ENCODE measurements at places on chromosomes 5 and 9.

- no peak for DNase-seq
Measured at GRCh38 chr9:105204416-105204815, 40.0 kb upstream of the SLC44A1 start.

- no peak for DNase-seq
Measured at GRCh38 chr9:115146581-115147021, 28.6 kb upstream of the TNC start.

DNA sequence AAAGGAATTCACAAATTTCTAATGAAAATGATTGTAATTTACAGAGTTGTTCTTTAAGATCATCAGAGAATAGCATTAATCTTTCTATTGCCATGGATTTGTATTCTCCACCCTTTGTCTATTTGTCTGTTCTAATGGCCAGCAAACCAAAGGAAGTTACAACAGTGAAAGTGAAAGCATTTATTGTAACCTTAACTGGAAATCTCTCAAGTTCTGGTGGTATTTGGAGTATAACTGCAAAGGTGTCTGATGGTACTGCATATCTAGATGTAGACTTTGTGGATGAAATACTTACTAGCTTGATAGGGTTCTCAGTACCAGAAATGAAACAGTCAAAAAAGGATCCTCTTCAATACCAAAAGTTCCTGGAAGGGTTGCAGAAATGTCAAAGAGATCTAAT is 21.7 kb downstream of the RMI1 start:
- DNase-seq, result no peak

- DNase-seq, result no peak
Measured at GRCh38 chr5:116557669-116558271, 16.9 kb downstream of the SEMA6A start.

GRCh38 chr5:160097991-160098390 is 21.3 kb downstream of the PWWP2A start:
- no peak for DNase-seq

Data from NCI-H1930 (cell line).